ENCODE measurements at places on chromosomes 11 and 22. TPM values are rescaled to one million over a fixed set of nuclear protein-coding genes. Genes with fewer than 3 reads are reported as not detected.

DNA sequence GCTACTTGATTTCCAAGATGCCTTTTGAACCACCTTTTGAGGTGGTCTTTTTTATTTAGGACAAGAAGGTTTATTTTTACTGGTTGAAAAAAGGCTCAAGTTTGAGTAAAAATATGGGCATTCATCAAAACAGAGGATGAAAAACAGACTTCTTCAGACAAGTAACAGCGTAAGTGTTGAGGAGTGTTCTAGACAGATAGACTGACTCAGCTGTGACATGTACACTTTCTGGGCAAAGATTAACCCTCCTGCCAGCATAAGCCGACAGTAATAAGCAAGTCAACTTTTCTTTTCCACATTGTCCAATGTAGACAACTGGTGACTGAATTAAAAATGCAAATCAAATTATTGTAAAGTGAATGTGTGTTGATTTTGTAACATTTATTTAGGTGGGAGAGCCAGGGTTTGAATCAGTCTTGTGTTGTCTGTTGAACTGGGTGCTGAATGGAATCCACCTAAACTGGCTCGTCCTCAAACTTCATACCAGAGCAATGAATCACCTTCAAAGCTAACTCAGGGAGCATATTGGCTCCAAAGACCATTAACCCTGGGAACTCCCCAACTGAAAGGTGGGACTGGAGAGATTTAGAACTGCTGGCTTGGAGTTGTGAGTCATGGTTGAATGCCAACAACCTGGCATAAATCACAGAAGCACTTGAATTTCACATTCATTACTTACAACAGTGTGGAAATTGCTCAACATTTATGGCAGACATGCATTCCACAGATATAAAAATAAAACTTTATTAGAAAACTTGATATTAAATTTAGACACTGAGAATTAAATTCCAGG, 377.0 kb downstream of the ETS1 start:
- no peaks in the 10 kb centered on the region for H3K4me1 ChIP-seq
- DNase-seq: no peak
- H3K27ac ChIP-seq: no peak overlapping the region
- no peak overlapping the region for H3K4me3 ChIP-seq
- no peaks in the 10 kb centered on the region for H3K36me3 ChIP-seq

DNA sequence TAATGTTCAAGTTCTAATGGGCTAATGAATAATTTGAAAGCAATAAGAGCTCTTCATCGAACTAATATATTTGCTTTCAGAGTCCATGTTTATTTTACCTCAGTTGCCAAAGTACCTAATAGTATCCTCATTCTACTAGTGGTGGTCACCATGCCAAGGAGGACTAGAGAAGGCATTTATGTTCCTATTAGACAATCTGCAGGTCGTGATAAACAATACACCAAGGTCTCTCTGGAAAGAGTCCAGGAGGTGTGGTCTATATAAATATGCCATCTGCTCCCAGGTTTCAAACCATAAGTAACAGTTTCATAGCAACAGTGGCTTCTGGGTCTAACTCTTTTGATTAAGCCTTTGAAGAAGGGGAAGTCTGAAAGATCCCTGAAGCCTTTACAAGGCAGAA, 42.9 kb downstream of the ARFGAP3 start:
- H3K27me3 ChIP-seq: no peaks in the 10 kb centered on the region
- DNase-seq: no peak
- no peaks in the 10 kb centered on the region for H3K4me1 ChIP-seq
- peaks cover 8% of the 10 kb centered on the region for H3K36me3 ChIP-seq

GRCh38 chr22:31079095-31079642, 1.9 kb upstream of the SMTN start:
- no peaks in the 10 kb centered on the region for H3K36me3 ChIP-seq
- no peaks in the 10 kb centered on the region for H3K27me3 ChIP-seq
- DNase-seq: no peak
- H3K4me3 ChIP-seq: no peak overlapping the region
- no peak overlapping the region for H3K27ac ChIP-seq
- H3K4me1 ChIP-seq: peaks cover 35% of the 10 kb centered on the region

The DDIAS gene
- 1.6 TPM for polyA plus RNA-seq

DNA sequence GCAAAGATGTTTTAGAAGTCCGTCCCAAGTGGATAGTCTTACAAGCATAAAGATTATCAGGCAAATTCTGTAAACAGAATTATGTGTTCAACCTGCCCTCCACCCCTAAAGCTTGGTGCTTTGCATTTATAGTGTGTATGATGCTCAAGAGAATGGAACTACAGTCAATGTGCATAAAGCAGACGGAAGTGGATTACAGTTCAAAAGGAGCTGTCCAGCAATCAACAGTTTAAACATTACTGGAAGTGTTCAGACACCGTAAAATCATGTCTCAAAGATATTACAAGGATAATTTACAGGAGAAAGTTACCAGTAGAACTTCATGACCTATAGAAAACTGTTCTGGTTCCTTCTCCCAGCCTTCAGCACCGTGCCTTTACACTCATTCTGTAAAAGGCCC, 1.0 kb downstream of the RIC3 start:
- no peak overlapping the region for H3K27ac ChIP-seq
- peaks cover 16% of the 10 kb centered on the region for H3K4me1 ChIP-seq
- H3K27me3 ChIP-seq: peaks cover 4% of the 10 kb centered on the region
- H3K4me3 ChIP-seq: no peak overlapping the region
- no peaks in the 10 kb centered on the region for H3K36me3 ChIP-seq

GRCh38 chr11:12289667-12290476, 87.5 kb upstream of the PARVA start:
- no peak overlapping the region for H3K27ac ChIP-seq
- peaks cover 5% of the 10 kb centered on the region for H3K4me1 ChIP-seq
- no peaks in the 10 kb centered on the region for H3K36me3 ChIP-seq
- H3K27me3 ChIP-seq: peaks cover 3% of the 10 kb centered on the region

Data from B cell (primary cell).